ENCODE measurements at places on chromosomes 5 and 9.

DNA sequence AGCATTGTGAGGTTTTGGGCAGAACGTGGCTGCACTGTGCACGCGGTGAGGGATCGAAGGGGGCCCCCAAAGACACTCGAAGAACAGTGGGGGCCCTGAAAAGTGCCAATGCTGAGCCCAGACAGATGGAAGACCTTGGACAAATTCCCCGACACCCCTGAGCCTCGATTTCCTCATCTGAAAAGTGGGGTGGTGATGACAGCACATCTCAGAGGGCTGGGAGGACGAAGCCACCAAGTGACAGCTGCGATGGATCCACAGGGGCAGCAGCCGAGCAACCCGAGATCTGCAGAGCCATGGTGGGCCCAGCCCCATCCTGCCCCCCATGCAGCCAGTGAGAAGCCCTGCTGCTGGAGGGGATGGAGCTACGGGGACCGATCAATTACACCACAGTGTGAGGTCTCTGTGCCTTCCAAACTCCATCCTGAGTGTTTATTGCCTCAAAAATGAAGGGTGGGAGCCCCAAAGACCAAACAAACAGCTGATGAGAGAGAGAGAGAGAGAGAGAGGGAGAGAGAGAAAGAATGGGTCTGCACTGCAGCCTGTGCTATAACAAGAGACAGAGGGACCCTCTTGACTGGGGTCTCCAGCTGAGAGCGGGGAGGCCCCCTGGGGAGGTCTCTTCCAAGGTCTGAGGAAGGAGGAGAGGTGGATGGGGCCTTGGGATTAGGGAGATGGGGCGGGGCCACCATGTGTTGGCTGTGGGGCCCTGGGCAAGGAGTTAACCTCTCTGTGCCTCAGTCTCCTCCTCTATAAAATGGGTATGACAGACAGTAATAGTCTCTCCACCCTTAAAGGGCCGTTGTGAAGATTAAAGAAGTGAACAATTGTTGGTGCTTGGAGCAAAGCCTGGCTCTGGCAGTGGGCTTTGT, 134.4 kb upstream of the IER5L start:
- DNase-seq: no peak

- DNase-seq: peak; percentile 11
Measured at GRCh38 chr5:137629646-137630045, 106.2 kb downstream of the KLHL3 start.

- no peak for DNase-seq
Measured at GRCh38 chr5:158754018-158754514, 345.6 kb downstream of the EBF1 start.

GRCh38 chr9:111029260-111029659, 9.0 kb downstream of the LPAR1 start:
- no peak for DNase-seq

- no peak for DNase-seq
Measured at GRCh38 chr5:111734597-111734996, 22.4 kb downstream of the NREP start.

DNA sequence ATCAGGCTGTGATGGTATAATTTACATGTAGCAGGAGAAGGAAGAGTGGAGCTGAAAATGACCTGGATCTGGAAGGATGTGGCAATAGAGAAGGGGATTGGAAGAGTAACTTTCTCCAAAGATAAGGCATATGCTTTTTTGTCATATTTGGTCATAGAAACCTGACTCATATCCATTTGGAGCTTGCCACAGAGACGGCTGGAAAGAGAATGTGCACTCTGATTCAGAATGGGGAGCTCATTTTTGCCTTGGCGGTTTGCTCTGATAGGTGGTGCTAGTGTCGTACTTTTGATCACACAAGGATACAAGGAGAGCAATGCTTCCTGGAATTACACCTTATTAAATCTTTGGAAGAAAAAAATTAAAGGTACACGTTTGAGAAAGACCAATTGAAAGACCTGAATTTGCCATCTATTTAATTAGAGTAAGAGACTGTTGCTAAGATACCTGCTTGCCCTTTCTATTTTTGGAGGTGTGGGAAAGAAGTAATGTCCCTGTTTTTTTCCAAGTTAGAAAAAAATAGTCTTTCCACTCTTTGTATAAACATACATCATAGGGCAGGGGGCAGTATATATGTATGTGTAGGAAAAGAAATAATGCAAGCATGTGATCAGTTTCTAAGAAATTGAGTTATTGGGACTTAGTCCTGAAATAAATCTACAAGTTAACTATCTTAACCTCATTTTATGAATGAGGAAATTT, 5.4 kb downstream of the LSM11 start:
- DNase-seq: no peak

GRCh38 chr9:76690973-76691370, 73.3 kb upstream of the PCA3 start:
- no peak for DNase-seq

DNA sequence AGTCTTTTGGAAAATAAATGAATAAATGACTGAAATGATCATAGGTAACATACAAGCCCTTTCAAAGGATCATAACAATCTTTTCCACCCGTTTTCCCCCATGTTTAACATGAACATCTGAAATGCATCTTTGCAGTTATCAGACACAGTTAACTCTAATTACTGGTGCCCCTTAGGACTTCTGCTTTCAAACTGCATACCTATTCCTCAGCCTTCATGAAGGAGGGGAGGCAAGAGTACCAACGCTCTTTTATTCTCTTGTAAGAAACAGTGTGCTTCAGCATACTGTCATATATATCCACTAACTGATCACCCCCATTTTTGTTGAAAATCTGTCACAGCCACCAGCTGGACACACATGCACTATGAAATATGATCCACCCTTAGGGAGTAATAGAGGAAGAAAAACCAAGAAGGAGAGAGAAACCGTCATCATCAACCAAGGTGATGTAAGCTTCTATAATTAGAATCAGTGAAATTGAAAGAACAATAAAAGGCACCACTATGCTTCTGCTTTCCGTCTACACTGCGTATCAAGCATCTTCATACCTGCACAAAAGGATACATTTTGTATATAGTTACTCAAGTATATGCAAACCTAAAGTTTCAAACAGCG, 98.7 kb downstream of the RAPGEF6 start:
- DNase-seq: no peak

GRCh38 chr5:157530226-157530972, 45.2 kb downstream of the ADAM19 start:
- no peak for DNase-seq

GRCh38 chr9:136203408-136204144, 1.4 kb downstream of the LHX3 start:
- DNase-seq: no peak

- DNase-seq: no peak
Measured at GRCh38 chr5:59682542-59682941, 211.0 kb downstream of the PDE4D start.

GRCh38 chr5:11888221-11888620, 16.0 kb downstream of the CTNND2 start:
- no peak for DNase-seq

GRCh38 chr9:101366038-101366756, 18.6 kb downstream of the BAAT start:
- DNase-seq: no peak

GRCh38 chr5:16936150-16936988, at the start of gene MYO10:
TSS of gene MYO10 (minus strand) at chr5:16936288. CDS start at chr5:16935808, 480 bp downstream.
- DNase-seq: peak; percentile 31

DNA sequence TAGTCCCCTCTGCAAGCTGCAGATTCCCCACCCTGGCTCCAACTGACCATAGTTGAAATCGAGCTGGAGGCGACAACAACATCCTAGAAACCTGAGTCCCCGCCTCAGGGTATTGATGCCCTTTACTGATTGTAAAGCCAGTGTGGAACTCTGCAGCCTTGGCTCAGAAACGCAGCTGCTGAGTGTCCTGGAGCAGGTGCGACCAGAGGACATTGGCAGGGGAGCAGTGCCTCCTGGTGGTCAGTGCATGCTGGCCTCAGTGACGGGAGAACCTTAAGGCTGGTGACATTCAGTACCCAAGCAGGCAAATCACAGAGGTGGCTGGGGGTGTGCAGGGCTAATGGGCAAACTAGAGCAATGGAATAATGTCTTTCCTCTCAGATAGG, 20.4 kb upstream of the ZNF354B start:
- DNase-seq: peak; percentile 14

- DNase-seq: no peak
Measured at GRCh38 chr9:82406456-82407085, 418.0 kb downstream of the SPATA31D1 start.

GRCh38 chr9:69027355-69028097, 8.0 kb upstream of the FXN start:
- DNase-seq: no peak

DNA sequence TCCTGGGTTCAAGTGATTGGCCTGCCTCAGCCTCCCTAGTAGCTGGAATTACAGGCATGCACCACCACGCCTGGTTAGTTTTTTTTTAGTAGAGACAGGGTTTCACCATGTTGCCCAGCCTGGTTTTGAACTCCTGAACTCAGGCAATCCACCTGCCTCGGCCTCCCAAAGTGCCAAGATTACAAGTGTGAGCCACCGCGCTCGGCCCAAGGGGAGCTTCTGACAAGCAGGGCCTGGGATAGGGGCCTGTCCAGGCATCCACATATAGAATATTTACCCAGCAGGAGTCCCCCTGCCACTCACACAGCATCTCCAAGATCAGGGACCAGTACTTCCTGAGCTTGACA, 10.1 kb downstream of the IRF1 start:
- DNase-seq: no peak

- no peak for DNase-seq
Measured at GRCh38 chr5:17203329-17204132, 13.9 kb upstream of the BASP1 start.

DNA sequence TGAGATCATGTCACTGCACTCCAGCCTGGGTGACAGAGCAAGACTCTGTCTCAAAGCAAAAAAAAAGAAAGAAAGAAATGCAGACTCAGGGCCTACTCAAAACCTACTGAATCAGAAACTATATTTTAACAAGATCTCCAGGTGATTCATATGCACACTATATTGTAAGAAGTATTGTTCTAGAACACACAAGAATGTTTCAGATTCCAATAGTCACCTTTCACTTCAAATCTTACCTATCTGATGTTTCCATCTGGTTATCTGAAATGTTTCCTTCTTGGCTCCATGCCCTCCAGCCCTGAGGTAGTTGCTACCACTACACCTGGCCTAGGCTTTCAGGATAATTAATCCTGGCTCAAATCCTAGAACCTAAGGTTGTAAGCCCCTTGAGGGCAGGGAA, 36.8 kb upstream of the SNX2 start:
- DNase-seq: no peak

DNA sequence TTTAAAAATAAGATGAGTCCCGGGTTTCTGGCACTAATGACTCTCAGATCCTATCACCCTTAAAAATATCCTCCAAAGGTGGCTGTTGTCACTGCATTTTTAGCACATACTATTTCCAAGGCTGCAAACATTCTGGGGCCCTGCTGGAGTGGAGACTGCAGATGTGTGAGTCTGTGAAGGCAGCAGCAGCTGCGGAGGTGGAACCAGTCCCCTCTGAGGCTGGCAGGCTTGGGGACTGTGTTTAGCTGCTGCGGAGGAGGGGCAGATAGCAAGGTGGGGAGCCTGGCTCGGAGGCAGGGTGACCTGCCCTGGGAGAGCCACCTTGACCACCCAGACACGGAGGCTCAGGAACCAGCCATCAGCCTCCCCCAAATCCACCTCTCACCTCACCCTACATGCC, 77.0 kb downstream of the C5orf15 start:
- DNase-seq: no peak

DNA sequence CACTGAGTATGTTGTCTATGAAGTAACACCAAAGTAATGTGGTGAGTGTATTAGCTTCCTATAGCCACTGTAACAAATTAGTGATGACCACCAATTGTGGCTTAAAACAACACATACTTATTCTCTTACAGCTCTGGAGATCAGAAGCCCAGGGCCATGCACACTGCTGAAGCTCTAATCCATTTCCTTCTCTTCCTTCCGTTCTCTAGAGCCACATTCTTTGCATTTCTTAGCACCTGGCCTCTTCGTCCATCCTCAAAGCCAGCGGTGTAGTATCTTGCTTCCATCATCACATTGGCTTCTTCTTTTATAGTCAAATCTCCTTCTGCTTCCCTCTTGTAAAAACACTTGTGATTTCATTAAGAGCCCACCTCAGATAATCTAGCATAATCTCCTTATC, 230.3 kb upstream of the RFX3 start:
- DNase-seq: no peak

- no peak for DNase-seq
Measured at GRCh38 chr9:80787636-80788035, 901.7 kb downstream of the TLE1 start.

DNA sequence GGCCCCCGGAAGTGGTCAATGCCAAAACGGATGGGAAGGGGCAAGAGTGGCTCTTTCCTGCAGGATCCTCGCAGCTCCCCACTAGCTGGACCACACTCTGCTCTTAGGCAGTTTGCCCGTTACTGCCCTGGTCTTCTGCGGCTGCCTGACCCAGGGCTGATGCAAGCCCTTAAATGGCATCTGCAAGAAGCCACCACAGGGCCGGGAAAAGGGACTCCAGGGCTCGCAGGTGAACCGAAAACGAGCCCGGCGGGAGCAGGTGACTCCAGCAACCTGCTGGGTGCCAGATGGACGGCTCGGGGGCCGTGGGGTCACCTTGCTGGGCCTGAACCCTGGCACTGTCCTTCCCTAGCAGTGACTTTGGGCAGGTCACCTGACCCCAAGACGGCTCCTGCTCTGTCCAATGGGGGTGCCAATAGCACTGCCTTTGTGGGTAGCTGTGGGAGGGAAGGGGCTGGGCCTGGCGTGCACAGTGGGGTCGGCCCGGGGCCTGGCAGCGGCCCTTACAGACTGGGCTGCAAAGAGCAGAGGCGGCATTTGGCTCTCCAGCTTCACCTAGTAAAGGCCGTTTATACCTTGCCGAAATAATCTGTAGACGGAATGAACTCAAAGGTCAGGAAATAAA, 1.3 kb downstream of the TMEM250 start:
- DNase-seq: no peak

GRCh38 chr9:126156898-126157297, 169.7 kb upstream of the MVB12B start:
- DNase-seq: no peak

GRCh38 chr9:133991214-133991921, 756 bp downstream of the VAV2 start:
- no peak for DNase-seq

GRCh38 chr5:177370488-177371119, 12.9 kb downstream of the RGS14 start:
- peak; percentile 48 for DNase-seq

All from activated T-cell treated with anti-CD3 and anti-CD28 coated beads for 4 hours (primary cell).